ENCODE measurements at places on chromosomes 7 and 10. TPM values are rescaled to one million over a fixed set of nuclear protein-coding genes. Genes with fewer than 3 reads are reported as not detected.

- no peak for DNase-seq
Measured at GRCh38 chr10:76341740-76342139, 910.3 kb downstream of the LRMDA start.

DNA sequence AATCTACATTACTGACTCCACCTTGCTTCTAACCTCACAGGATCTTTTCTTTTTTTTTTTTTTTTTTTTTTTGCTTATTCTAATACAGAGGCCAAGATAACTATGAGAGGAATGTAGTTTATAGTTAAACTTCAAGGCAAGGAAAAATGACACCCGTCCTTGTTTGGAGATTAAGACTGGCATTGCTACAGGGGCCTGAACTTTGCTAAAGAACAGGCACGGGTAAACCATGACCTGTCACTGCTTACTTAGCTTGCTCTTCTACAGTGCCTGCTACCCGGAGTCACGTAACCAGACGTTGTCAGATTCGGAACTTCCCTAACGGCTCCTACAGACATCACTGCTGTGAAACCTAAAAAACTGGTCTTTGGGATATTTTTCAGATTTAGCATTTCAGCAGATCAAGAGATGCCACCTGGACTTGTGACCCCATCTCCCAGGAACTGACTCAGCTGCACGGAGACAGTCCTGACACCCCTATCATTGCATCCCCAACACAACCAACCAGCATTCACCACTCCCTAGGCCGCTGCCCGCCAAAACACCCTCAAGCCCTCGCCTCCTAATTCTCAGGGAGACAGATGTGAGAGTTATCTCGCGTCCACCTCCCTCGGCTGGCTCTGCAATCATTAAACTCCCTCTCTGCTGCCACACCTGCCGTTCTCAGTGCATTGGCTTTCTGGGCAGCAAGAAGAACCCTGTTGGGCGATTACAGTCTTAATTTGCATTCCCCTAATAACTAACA is 27.5 kb downstream of the MAD1L1 start:
- DNase-seq = no peak

Gene CDCA7L
- 91.6 TPM for total RNA-seq

GRCh38 chr7:69880840-69881239 is 282.6 kb downstream of the AUTS2 start:
- DNase-seq = no peak

DNA sequence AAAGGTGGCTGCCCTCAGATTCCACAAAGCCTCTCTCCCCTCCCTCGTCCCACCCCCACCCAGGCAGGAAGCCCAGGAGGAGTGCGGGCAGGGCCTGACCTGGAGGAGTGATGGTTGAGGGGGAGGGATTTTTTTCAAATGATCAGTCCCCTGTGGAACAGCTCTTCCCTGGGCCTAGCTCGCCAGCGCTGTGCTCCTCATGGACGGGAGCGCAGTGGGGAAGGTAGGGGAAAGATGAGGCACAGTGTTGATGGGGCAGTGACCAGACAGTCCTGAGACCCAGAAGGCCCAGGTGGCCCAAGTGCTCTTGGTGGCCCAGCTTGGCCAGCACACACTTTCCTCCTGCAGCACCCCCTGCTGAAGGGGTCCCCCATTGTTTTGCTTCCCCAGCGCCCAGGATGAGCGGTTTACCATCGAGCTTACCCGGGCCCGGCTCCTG is 8.5 kb downstream of the SAP25 start:
- no peak for DNase-seq

DNA sequence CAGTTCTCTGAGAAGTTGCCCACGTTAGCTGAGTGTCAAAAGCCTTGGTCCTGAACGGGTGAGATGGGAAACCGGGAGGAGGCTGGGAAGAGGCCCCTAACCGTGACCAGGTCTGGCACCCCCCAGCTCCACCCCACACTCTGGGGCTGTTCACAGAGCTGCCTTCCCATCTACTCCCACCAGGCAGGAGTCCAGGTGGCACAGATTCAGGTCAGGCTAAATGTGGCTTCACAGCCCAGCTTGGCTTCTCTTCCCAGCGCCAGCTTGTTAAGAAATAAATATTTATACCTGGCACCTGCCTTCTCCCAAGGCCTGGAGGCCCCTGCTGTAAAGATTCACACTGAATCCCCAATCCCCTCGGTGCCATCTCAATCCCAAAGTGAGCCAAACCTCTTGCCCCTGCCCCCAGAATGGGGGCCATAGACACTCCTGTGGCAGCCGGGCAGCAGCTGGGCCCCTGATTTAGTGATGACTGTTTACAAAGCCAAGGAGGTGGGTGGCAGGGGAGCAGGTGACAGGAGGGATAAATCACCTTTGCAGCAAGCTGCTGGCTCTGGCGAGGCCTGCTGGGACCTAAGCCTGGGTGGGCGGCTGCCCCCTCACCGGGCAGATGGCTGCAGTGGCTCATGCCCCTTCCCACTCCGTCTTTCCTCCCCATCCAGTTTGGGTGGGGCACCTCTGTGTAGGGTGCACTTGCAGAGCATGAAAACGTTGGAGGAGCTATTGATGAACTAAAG is 72.5 kb downstream of the GOLGA7B start:
- no peak for DNase-seq

DNA sequence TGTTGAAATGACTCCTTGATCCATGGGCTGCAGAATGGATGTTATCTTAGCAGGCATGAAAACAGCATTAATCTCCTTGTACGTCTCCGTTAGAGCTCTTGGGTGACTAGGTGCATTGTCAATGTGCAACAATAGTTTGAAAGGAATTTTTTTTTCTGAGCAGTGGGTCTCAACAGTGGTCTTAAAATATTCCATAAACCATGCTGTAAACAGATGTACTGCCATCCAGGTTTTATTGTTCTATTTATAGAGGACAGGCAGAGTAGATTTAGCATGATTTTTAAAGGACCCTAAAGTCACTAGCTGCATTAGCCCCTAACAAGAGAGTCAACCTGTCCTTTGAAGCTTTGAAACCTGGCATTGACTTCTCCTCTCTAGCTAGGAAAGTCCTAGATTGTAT is 64.0 kb downstream of the NRF1 start:
- DNase-seq = no peak

DNA sequence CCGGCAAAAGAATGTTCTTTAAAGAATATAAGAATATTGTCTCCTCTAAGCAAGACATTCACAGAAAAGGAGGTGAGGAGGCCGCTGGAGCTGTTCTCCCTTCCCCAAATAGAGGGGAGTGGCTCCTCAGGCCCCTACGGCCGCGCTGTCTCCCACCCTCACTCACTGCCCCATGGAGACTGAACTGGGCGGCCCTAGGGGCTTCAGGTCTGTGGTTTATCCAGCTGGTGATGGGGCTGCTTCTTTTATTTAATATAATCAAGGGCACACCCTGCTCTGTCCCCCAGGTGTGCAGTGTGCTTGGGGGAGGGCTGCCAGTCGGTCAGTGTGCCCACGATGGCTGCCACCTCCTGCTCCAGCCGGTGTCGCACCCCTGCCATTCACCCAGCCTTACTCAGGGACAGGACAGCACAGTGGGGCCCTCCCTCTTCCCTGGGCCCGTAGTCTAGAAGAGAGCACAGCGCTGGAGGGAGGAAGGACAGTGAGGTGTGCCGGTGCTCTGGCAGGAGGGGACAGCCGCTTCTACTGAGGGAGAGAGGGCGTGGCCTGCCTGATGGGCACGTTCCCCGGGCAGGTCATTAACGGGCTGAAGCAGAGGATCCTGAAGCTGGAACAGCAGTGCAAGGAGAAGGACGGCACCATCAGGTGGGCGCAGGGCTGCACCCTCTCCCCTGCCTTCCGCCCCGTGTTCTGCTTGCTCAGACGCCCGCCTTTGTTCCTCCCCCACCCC is 23.4 kb downstream of the IQCE start:
- DNase-seq = no peak

Gene HOXA13
- total RNA-seq = 0.22 TPM

- DNase-seq = no peak
Measured at GRCh38 chr10:27995311-27995710, 3.6 kb downstream of the ODAD2 start.

- DNase-seq = peak; percentile 94
Measured at GRCh38 chr7:116582164-116582732, 57.4 kb downstream of the CAV1 start.

Gene PLCE1
- total RNA-seq = 0.04 TPM

Gene EEPD1
- 0.23 TPM for total RNA-seq

Gene DNAAF5
- total RNA-seq = 49.3 TPM

DNA sequence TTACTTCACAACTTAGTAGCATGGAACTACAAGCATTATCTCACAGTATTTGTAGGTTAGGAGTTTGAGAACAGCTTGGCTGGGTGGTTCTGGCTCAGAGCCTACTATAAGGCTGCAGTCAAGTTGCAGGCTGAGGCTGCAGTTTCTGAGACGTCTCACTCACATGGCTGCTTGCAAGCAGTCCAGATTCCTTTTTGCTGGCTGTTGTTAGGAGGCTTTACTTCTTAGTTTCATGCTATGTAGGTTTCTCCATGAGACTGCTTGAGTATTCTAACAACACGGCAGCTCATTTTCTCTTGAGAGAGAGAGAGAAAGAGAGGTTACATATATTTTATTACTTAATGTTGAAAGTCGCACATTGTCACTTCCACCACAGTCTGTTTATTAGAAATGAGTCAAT is 1073.9 kb downstream of the NXPH1 start:
- no peak for DNase-seq

GRCh38 chr10:649798-650440 is 39.5 kb downstream of the DIP2C start:
- DNase-seq = no peak

Gene TACR2
- not detected for total RNA-seq

DNA sequence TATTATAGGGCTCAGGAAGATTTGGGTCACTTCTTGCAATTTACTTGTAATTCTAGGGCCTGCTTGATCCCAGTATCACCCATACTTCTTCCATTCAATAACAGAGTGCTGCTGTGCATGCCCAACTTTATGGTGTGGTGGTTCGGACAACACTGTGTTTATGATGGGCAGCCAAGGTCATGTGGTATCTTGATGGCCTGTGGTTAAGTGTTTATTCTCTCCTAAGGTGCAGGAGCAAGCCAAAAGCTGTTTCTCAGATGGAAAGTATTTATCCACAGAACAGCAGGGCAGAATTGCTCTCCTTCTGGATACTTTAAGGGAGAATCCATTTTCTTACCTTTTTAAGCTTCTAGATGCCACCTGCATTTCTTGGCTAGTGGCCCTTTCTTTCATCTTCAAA is 433.8 kb downstream of the SH2D4B start:
- DNase-seq = no peak

GRCh38 chr7:139494835-139495579 is 11.5 kb upstream of the KLRG2 start:
- no peak for DNase-seq

DNA sequence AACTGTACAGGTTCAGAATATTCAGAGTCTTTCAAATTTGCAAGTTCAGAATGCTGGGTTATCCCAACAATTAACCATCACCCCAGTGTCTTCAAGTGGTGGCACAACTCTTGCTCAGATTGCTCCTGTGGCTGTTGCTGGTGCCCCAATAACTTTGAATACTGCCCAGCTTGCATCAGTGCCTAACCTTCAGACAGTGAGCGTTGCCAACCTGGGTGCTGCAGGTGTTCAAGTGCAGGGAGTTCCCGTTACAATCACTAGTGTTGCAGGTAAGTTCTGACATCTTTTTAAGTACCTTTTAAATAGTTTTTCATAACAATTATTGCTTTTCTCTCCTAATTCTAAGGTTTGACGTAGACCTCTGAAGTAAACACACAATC is 2.7 kb downstream of the SP4 start:
- no peak for DNase-seq

GRCh38 chr7:129947049-129947448 is 5.7 kb downstream of the UBE2H start:
- DNase-seq = no peak

GRCh38 chr10:70771311-70772194 is 13.6 kb downstream of the TBATA start:
- no peak for DNase-seq

DNA sequence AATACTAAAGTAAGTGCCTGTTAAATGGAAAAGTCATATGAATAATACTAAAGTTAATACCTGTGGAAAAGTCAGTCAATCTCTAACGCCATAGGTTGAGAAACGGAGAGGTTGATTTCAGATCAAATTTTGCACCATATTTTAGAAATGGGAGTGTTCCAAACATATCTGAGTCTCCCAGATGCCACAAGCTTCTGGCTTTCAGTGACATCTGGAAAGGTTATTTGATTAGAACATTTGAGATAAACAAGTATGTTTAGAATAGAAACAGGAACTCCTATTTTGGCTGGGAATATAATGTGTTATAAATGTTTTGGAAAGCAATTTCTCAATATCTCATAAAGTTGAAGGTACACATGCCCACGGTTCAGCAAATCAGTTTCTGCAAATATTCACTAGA is 5.8 kb downstream of the MACC1 start:
- DNase-seq = no peak

Gene MASTL
- 17.8 TPM for total RNA-seq

DNA sequence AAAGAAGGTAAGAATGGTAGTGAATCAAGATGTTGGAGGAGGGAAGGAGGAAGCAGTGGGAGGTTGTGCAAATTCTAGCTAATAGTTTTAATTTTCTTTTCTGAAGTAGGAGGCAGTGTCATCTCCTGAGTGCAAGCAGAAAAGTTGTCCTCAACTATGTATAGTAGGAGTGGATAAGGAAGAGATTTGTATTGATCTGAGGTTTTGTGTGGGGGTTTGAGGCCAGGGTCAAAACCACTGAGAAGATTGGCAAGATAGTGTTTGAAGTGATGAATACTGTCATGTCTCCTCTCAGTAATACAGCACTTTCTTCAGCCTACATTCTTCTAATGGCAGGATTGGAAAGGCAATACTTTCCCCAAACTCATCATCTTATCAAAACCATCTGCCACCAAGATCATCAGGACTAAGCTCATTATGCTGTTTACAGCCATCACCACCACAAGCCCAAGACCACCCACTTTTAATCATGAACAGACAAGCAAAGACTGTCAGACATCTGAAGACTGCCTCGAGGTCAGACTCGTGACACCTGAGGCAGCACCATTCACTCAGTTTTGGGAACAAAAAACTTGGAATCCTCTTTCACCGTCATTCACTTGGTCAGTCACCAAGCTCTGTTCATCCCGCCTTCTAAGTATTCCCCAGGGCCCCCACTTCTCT is 1.5 kb upstream of the MIOS start:
- DNase-seq = no peak

GRCh38 chr10:75303045-75303777 is 67.5 kb upstream of the COMTD1 start:
- DNase-seq = no peak

DNA sequence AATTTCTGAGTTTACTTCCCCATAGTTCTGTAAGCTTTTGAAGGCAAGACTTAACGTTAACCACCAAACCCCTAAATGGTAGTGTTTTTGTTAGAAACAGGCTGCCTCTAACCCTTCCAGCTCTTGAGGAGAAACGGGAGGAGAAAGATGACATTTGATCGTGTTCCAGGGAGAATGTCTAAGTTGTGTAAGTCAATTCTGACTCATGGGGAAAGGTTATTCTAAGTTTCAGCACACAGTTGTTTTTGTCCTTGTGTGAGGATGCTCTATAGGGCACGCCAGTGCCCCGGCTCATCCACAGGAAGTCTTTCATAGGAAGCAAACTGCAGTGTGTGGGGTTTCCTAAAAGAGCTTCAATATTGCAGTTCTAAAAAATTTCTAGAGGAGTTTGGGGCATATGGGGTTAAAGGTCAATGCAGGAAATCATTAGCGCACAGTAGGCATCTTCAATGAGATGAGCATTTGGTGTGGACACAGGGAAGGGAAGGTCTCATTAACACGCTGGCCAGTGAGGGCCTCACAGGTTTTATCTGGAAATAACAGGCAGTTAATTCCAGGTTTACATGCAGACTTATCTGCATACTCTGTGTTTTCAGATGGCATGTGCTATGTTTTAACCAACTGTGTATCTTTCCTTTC is 638.2 kb upstream of the IGFBP3 start:
- DNase-seq = no peak

Gene PDZD7
- 0.55 TPM for total RNA-seq

Gene ZNF425
- 2.0 TPM for total RNA-seq
